ENCODE measurements at places on chromosomes 1 and 21.

DNA sequence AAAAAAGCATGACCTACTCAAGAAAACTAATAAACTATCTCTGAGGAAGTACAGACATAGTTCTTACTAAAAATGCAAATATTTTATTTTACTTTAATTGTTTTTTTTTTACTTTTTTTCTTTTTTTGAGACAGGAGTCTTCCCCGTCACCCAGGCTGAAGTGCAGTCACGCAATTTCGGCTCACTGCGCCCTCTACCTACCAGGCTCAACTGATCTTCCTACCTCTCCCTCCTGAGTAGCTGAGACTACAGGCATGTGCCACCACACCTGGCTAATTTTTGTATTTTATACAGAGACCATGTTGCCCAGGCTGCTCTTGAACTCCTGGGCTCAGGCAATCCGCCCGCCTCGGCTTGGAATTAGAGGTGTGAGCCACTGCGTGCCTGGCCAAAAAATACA, 1263.1 kb downstream of the KCNT2 start:
- no peak for DNase-seq

- no peak for DNase-seq
These were observed 70.4 kb downstream of the PRPF38A start for GRCh38 chr1:52474807-52475206.

- DNase-seq: no peak
These were observed 25.5 kb upstream of the ZNF281 start for GRCh38 chr1:200435200-200435780.

DNA sequence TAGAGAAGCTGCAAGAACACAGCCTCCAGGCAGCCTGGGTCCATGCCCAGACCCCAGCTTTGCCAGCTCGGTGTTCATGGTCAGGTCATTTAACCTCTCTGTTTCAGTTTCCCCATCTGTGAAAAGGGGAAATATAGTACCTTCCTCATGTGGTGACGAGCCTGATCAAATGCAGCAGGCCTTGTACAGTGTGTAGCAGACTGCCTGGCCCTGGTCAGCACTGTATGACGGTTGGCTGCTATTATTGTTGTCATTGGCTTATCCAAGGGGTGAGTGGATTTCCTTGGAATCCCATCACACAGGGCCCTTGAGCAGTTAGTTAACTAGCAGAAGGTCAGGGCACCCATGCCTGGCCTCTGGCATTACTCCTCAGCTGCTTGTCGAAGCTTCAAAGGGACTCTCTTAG, 6.6 kb upstream of the TMEM51 start:
- no peak for DNase-seq

DNA sequence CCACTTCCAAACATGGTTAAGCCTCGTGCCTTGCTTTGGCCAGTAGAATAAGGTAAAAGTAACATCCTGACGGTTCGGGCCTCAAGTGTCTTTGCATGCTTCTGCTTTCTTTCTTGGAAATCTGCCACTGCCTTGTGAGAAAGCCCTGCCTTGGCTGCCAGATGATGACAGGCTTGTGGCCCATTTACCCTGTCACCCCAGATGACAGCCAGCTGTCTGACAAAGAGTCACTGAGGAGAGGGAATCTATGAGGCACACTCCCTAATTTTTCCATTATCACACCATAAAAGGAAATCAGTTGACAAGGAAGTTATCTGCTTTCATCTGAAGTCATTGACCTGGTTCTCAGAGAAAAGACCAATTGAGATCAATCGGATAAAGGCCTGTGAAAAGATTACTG, 199.8 kb downstream of the USH2A start:
- DNase-seq: no peak

GRCh38 chr1:12019858-12020509, 686 bp downstream of the MIIP start:
- peak; percentile 10 for DNase-seq

DNA sequence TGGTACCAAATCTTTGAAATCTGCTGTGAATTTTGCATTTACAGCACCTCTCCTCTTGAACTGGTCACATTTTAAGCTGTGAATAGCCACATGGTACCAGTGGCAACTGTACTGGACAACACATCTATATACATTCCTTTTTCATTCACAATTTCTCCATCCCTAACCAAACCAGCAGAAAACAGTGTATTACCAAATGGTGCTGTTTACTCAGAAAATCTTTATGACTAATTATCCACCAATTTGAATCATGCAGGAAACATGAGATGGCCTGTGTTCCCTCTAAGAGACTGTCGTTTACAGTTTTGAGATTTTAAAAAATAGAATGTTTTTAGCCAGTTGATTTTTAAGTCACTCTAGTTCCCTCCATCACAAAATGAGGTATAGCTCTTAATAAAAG, 17.6 kb upstream of the CCT8 start:
- peak; percentile 83 for DNase-seq

DNA sequence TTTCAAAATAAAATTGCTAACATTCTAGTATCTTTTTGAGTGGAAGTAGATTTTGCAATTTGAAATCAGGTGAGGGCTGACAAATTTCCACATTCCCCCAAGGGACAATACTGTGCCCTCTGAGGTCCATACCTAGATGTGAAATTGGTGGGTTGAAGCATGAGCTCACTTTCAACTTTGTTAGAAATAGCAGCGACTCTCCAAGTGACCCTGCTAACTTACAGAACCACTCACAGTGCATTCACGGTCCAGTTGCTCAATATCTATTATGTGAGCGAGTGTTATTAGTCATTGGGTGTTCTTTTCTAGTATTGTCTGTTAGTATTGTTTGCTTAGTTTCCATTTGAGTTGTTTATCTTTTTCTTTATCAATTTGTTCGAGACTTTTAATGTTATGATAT, 53.6 kb upstream of the ASB17 start:
- peak; percentile 33 for DNase-seq

- DNase-seq: no peak
These were observed 35.3 kb downstream of the OLFML2B start for GRCh38 chr1:161988413-161988812.

GRCh38 chr1:25825605-25826004, 5.9 kb downstream of the MTFR1L start:
- no peak for DNase-seq

GRCh38 chr1:209652873-209653401, 712 bp upstream of the LAMB3 start:
- peak; percentile 97 for DNase-seq
